Skin of body (tissue), 3 donors: ENCODE measurements at places on chromosomes 5 and 9. TPM values are rescaled to one million over a fixed set of nuclear protein-coding genes. Genes with fewer than 3 reads are reported as not detected.

DNA sequence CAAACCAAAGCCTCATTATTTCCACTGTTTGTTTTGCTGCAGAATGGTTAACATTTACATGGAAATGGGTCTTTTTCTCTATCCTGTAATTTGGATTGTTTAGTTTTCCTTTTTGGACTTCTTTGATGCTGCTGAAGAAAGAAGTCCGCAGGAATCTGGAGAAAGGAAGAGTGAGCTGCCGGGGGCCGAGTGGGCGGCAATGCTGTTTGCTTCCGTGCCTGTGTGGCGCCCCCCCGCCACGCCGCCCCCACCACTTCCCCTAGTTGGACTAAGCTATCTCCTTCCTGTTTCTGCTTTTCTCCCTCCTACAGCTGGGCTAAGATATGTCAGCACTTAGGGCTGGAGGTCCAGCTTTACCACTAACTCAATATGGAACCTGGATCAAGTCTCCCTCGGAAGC lies 39.7 kb downstream of the ACTL7B start:
- no peak for DNase-seq

GRCh38 chr9:106307670-106308069 lies 555.3 kb upstream of the ZNF462 start:
- DNase-seq: no peak

DROSHA gene
- 68.2 TPM for total RNA-seq

CER1 gene
- total RNA-seq: 0.30 TPM

DNA sequence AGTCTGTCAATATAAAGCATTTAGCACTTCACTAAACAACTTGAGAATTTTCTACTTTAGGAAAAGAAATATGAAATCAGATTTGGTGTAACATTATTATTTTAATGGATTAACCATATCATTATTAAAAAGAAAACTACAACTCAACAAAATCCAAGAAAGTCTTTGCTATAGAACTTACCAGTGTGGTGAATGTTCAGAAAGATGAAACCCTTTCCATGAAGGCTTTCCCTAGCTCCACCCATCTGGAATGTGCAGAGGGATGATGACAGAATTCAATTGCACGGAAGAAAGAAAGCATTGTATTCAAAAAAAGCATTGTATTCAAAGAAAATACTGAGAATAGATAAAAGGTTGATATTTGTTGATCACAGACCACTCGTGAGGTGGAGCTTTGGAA lies 328.6 kb upstream of the NUDT12 start:
- no peak for DNase-seq

HK3 gene
- 7.1 TPM for total RNA-seq

- DNase-seq: no peak
Observed at GRCh38 chr5:177967221-177967887, 28.7 kb downstream of the PROP1 start.

ECM2 gene
- total RNA-seq: 77.1 TPM

CHMP5 gene
- total RNA-seq: 53.4 TPM

CTXN3 gene
- total RNA-seq: not detected

- no peak for DNase-seq
Observed at GRCh38 chr5:172477466-172477865, 23.1 kb upstream of the SH3PXD2B start.

- no peak for DNase-seq
Observed at GRCh38 chr5:52789851-52790250, 2.1 kb downstream of the ITGA1 start.

- DNase-seq: no peak
Observed at GRCh38 chr5:132016721-132017250, 5.3 kb upstream of the ACSL6 start.

GRCh38 chr5:140255460-140256157 lies 47.3 kb downstream of the PFDN1 start:
- DNase-seq: no peak

CYLC2 gene
- not detected for total RNA-seq

GRCh38 chr9:16133032-16133431 lies 580.2 kb downstream of the CCDC171 start:
- no peak for DNase-seq

DNA sequence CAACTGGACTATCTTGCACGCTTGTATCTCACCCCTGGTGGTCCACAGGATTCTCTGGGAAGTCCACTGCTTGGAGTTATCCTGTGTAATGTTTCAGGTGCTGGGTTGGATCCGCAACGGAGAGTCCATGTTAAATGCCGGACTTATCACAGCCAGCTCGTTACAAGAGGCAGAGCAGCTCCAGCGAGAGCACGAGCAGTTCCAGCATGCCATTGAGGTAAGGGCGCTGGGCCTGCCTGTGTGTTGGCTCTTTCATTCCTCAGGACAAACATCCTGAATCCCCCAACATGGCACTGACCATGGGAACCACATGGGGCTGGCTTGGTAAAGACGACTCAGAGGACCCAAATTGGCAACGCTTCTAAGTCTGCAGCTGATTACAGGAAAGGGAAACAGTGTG lies 214.8 kb upstream of the OTULINL start:
- DNase-seq: no peak

- DNase-seq: no peak
Observed at GRCh38 chr9:112750764-112751055, 150 bp downstream of the SNX30 start.

CSF1R gene
- total RNA-seq: 21.2 TPM

HTR4 gene
- not detected for total RNA-seq

- DNase-seq: no peak
Observed at GRCh38 chr5:179858241-179858585, 404 bp downstream of the MRNIP start.

SVEP1 gene
- total RNA-seq: 44.6 TPM

- DNase-seq: no peak
Observed at GRCh38 chr9:37732086-37732741, 21.4 kb upstream of the TRMT10B start.

- no peak for DNase-seq
Observed at GRCh38 chr9:389159-389558, 174.5 kb downstream of the DOCK8 start.

ZDHHC11 gene
- total RNA-seq: 4.1 TPM

DNA sequence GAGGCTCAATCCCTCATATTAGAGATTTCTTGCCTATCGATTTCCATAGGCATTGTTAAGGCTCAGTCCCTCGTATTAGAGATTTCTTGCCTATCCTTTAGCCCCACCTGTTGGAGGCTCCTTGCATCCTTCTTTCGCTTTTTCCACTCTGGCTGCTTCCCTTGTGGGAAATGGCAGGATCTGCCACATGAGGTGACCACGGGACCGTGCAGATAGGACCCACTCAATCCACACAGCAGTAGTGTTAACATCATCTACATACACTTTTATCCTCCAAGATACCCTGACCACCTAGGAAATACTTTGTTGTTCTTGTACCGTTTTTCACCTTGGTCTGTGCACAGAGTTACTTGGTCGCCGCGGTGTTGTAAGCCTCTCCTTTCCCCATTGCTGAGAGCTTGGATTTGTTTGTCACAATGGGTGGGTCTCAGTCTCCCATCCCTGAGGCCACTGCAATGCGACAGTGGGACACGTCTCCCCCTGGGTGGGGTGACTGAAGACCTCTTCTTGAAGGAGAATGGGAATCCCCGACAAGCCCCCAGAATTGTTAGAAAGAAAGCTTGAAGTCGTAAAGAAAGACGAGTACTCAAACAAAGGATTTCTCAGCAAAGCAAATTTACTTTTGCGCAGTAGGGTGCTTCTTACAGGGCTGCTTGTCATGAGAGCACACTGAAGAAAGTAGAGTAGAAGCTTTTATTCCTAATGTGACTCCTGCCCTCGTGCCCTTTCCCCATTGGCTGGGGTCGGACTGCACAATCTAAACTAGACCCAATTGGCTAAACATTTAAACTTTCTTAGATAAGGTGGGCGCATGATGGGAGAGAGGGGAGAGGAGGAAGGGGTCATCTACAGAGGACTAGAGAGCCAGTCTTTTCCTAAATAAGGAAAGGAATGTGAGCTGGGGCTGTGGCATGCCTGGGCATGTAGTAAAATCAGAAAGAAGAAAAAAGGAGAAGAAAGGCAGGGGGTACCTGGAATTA lies 19.8 kb downstream of the IFT74 start:
- DNase-seq: peak; percentile 7

DNA sequence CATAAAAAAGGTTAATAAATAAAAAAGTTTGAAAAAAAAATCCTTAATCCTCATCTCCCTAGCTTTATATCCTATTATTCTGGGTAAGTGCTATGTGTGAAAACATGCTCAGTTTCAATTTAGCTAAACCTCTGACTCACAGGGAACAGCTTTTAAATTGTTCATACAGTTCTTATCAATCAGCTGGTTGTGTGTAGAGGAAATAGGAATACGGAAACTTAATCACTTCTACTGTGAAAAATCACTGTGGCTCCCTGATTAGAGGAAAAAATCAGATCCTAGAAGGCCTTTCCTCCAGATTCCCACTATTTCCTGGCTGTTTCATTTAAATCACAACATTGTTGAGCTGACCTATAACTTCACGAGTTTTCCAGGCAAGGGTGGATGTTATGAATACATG lies 120.5 kb downstream of the MARCHF3 start:
- no peak for DNase-seq

DNA sequence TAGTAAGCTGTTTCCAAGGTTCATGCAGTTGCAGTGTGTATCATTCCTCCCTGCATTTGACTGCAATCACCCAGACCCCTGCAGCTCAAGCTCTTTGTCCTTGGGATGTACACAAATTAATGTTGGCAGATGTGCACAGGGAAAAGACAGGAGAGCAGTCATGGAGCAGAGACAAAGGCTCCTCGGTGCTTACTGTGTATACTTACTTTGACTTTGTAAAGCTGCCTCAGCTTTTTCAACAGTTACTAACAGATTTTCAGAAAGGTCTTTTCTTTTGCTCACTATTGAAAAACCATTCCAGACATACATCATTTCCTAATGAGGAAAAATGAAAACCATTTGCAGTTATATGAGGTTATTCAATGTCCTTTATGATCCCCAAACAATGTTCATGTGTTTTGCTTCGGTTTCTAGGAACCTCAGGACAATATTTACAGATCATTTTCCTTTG lies 124.9 kb downstream of the TTC39B start:
- DNase-seq: peak; percentile 73

CCL21 gene
- 11.9 TPM for total RNA-seq

DNA sequence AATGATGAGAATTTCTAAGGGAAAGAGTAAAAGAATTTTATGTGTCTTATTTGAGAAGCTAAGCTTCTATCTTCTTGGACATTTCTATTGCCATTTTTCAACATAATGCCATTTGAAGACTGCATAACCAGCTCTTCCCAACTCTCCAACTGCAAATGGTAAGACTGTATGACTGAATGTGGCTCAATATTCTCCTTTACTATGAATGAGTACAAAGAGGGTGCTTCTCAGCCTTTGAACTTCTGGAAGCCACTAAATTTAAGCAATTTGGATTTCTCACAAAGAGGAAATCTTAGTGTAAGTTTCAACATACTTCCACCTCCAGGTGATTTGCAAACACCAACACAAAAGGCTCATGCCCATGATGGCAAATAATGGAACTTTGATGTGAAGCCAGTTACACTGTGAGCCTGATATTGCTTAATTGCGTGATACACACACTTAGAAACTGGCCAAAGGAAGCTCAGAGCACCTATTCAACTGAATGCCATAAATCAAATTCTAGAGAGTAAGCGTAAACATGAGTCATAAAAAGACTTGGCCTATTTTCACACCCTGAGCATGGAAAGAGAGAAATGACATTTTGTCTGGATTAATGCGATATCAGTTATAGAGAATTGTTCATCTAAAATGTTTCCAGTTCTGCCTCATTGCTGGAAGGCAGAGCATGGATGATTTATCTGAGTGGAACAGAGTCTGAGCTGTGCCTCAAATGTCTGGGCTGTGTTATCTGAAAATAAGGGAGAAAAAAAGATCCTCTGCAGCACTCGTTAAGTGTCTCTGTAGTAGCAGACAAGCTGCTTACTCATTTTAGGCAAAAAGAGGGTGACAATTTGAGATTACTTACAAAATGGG lies 145.3 kb downstream of the PLK2 start:
- no peak for DNase-seq
